ENCODE measurements at places on chromosomes 6 and 20. TPM values are rescaled to one million over a fixed set of nuclear protein-coding genes. Genes with fewer than 3 reads are reported as not detected.

GRCh38 chr6:167977717-167978467, 19.6 kb upstream of the KIF25 start:
- no peak for DNase-seq

SLC22A3 gene
- 2.2 TPM for total RNA-seq

GRCh38 chr20:39538317-39538716, 576.2 kb downstream of the DHX35 start:
- no peak for DNase-seq

GRCh38 chr20:13676682-13677081, 38.0 kb upstream of the TASP1 start:
- no peak for DNase-seq

- no peak for DNase-seq
Measured at GRCh38 chr6:35605600-35605999, 83.1 kb downstream of the FKBP5 start.

- peak; percentile 70 for DNase-seq
Measured at GRCh38 chr6:166307082-166308032, 835 bp downstream of the PRR18 start.

GRCh38 chr6:84773133-84773430, 8.7 kb upstream of the TBX18 start:
- DNase-seq: no peak

DNA sequence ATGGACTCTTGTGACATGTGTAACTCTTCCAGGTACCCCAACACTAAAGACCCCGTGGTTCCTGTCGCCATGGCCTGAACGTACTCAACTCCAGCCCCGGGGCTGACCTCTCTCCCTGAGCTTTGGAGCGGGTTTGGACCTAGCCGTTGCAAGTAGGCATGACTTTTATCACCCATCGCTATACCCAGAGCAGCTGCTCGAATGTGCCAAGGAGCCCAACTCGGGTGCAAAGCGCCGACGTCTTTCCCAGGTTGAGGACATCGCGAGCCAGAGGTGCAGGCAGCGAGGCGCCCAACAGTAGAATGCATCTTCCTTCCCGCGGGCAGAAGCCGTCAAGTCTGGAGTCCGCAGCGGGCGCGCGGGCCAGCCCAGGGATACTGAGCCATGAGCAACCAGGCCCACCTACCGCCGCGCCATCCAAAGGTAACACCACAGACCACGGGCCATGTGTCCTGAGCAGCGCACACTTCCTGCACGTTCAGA, 5.7 kb upstream of the LAMP5 start:
- DNase-seq: peak; percentile 48

GRCh38 chr20:36128463-36129159, 25.9 kb upstream of the EPB41L1 start:
- DNase-seq: no peak

DNA sequence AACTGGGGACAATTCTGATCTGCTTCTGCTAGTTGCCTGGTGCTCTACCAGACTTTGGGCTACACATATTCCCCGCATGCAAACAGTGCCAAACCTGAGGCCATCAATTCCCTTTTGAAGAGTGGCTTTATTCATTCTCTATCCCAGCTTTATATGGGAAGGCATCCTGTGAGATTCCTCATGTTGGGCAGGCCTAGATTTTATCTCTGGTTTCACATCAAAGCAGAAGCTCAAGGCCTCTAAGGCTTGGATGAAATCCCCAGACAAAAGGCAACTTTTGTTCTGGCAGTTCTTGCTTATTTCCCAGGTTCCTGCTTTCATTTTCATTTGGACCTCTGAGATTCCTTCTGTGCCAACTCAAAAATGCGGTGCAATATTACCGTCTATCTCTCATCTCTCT, 648.8 kb downstream of the QKI start:
- DNase-seq: no peak

DNA sequence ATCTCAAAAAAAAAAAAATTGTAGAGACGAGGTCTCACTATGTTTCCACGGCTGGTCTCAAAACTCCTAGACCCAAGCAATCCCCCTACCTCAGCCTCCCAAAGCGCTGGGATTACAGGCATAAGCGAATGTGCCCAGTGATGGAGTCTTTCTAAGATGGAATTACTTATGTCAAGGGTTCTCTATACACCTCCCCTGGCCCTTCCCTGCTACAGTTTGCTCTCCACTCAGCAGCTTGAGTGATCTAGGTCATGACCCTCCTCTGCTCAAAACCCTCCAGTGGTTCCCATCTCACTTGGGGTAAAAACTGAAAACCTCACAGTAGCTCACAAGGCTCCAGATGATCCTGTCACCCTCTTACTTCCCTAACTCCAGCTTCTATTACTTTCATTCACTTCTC, 1.8 kb upstream of the DNPH1 start:
- DNase-seq: no peak

GRCh38 chr6:3217286-3217685, 10.2 kb downstream of the TUBB2B start:
- no peak for DNase-seq

DNA sequence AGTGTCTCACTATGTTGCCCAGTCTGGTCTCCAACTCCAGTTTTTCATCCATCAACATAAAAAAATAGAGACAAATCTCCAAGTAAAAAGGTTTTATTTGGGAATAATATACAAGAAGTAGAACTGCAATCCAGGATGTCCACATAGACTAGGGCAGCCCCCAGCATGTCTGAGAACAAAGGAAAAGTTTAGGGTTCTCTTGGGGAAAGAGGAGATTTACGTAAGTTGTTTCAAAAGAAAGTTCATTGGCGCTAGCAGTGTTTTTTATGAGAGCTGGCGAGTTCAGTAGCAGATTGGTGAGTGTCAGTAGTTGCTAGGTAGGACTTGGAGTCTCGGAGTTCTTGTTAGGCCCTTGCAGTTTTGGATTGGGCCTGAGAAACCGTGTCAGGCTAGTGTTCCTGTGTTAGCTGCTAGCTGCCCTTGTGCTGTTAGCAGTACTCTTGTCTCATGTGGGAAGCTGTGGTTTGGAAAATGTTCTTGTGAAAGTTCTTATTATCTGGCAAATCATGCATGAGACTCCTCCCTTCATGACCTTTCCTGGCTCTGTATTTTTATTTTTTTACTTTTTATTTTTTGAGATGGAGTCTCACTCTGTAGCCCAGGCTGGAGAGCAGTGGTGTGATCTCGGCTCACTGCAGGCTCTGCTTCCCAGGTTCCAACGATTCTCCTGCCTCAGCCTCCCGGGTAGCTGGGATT, 24.7 kb downstream of the TTLL9 start:
- no peak for DNase-seq

VGLL2 gene
- total RNA-seq: not detected

DNA sequence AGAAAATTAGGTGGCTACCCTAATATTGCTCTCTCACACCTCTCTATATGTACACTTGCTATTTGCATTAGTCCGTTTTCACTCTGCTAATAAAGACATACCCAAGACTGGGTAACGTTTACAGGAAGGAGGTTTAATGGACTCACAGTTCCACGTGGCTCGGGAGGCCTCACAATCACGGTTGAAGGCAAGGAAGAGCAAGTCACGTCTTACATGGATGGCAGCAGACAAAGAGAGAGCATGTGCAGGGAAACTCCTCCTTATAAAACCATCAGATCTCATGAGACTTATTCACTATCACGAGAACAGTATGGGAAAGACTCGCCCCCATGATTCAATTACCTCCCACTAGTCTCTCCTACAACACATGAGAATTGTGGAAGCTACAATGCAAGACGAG, 53.4 kb downstream of the EPM2A start:
- no peak for DNase-seq

SLC4A11 gene
- 39.5 TPM for total RNA-seq

MCUR1 gene
- total RNA-seq: 31.6 TPM

DNA sequence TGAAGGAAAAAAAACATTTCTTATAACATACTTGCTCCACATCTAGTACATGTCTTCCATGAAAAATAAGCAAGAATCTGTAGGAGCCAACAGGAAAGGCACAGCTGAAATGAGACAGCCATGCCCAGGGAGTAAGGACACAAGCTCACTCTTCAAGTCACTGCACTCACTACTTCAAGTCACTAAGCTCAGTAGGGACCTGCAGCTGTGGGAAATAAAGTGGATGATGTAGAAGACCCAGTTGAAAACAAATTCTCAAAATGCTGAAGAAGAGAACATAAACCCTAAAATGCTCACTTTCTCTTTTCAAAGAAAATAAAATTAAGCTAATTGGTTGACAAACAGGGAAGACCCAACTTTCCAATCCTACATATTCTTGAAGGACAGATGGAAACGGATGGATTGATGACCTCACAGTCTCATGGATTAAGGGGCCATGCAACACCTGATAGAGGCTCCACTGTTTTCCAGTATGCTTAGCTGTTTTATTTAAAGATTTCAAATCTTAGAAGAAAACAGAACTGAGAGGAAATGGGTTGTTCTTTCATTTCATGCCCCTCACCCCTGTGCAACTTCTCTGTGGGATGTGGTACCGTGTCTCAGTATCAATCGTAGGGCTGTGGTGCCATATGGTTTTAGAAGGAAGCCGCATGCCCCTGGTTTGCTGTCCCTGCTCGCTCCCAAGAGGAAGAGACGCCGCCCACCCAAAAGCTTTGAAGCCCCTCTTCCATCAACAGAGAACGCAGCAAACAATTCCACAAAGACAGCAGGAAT, 133.3 kb downstream of the WDR27 start:
- DNase-seq: no peak

DNA sequence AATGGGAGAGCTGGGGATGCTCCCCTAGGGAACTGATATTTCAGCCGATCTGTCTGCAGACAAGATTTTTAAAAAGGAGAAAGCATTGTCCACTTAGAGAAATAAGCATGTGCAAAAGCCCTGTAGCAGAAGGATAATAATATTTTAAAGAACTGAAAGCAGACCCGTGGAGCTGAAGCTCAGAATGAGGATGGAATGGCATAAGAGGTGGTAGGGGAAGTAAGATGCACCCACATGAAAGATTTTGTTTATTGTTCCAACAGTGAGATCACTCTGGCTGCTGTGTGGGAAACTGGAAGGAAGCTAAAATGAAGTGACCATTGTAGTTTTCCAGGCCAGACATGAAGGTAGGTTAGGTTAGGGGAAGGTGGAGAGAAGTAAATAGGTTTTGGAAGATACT, 266.4 kb upstream of the PRDM1 start:
- no peak for DNase-seq

FBXO9 gene
- 48.1 TPM for total RNA-seq

SLC17A9 gene
- total RNA-seq: 41.7 TPM

DNA sequence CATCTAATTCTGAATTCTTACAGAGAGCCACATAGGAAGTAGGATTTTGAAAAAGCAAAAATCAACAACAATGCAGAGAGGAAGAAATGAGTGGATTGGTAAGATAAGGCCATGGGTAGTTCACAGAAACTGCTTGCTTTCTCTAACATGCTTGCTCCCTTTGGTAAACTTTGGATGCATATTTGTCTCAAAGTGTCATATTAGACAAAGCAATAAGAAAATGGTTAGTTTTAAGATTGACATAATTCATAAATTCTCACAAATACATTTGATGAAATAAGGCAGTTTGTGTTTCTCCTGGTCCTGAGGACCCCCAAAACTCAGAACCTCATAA, 31.7 kb downstream of the UTRN start:
- DNase-seq: no peak

DNA sequence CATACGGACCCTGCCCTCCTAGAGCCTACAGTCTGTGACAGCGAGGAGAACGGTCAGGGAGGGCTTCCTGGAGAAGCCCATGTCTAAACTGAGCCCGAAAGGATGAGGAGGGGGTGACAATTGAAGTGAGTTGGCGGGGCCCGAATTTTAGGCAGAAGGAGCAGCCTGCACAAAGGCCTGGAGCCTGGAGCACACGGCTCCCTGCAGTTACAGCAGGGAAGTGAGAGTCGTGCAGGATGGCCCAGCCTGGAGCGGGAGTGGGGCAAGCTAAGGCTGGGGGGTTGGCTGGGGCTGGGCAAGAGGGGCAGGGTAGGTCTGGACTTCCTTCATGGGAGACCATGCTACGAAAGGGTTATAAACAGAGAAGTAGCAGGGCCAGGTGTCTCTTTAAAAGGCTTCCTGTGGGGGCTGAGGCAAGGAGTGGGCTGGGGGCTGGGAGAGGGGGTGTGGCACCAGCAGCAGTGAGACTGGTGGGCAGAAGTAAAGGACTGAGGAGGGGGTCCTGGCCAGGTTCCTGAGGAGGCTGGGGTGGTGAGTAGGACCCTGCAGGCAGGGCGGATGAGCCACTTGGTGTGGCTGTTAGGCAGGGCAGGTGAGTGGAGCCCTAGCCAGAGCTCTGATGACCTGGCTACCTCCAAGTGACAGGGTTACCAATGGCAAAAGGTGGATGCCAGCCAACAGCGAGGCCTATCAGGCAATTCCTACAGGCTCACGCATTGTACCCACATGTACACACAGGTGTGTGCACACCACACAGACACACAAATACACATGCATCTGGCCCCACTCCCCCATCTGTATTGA, 119.2 kb downstream of the MRPL14 start:
- DNase-seq: no peak

DEF6 gene
- total RNA-seq: 12.8 TPM

DNA sequence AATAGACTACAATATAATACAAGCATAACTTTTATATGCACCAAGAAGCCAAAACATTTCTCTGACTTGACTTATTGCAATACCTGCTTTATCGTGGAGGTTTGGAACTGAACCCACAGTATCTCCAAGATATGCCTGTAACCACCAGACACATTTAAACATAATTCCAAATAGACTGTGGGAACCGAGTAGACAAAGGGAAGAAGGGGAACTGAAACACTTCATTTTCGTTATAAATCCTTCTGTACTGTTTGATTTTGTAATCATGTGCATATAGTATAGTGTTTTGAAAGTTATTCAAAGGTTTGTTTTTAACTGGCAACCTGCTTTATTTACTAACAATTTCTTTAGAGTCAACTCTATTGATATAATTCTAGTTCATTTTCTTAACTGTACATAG, 154.9 kb upstream of the BEND6 start:
- no peak for DNase-seq

- DNase-seq: peak; percentile 88
Measured at GRCh38 chr6:108133594-108134179, 32.1 kb upstream of the NR2E1 start.

GRCh38 chr6:6661684-6662083, 73.2 kb downstream of the LY86 start:
- DNase-seq: no peak

DNA sequence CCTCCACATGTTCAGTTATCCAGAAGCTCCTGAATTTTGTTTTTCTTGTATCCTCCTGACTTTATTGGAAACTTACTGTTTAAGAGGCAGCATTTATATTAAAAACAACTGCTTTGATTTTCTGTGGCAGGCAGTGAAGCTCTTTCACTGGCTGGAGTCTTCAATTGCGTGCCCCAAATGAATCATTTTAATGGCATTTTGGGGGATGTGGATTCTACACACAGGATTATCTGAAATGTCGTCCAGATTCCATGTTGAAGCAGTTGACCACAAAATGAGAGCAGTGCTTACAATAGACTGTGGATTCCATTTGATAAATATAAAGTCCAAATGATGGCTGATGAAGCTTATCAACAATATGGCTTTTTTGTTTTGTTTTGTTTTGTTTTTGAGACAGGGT, 41.0 kb upstream of the HIVEP1 start:
- DNase-seq: no peak

DNA sequence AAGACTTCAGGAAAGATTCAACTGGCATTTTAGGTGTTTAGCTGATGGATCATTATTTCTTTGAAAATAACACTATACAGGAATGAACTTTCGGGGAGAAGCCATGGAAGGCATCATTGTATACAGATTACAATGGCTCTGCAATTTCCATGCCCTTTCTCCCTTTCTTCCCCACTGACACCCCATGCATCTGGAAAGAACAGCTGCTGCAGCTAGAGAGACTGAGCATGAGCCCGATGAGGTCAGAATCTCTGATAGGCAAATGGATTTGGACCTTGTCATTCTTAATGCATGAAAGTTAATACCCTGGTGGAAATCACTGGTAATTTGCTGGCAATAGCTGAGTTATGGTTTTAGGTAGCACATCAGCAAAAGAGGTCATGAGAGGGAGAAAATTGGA, 54.8 kb downstream of the BTBD3 start:
- DNase-seq: no peak

HELZ2 gene
- total RNA-seq: 32.6 TPM
